ENCODE measurements at places on chromosomes 11 and 22.

DNA sequence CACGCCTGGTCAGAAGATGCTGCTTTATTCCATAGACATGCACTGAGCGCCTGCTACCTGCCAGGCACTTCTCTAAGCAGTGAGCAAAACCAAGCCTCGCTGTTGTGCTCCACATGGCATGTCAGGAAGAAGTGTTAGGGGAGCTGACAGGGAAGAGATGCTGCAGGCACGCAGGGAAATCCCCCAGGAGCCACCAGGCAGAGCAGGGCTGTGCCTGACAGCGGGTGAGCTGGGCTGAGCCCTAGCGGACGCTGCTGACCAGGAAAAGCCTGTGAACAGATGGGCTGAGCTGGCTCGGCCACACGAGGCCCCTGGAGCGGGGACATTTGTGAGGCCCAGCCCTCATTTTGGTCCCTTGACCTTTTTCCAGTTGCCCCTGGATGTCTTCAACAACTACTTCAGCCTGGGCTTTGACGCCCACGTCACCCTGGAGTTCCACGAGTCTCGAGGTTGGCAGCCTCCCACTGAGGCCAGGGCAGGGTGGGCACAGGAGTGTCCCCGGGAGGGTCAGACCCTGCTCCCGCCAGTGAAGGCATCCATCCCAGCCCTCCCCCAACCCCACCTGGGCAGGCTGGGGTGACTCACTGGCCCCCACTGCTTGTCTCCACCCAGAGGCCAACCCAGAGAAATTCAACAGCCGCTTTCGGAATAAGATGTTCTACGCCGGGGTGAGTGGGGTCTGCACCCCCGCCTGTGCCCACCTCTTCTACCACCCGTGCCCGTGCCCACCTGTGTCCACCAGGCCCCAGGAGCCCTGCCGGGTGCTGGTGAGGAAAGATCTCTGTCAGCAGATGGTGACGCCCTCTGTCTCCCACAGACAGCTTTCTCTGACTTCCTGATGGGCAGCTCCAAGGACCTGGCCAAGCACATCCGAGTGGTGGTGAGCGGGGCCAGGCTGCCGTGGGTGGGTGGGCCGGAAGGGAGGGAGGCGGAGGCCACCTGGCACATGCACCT lies 7.4 kb upstream of the MDK start:
- no peak for DNase-seq

- DNase-seq: no peak
Measured at GRCh38 chr11:19670030-19670791, 42.4 kb upstream of the NAV2 start.

DNA sequence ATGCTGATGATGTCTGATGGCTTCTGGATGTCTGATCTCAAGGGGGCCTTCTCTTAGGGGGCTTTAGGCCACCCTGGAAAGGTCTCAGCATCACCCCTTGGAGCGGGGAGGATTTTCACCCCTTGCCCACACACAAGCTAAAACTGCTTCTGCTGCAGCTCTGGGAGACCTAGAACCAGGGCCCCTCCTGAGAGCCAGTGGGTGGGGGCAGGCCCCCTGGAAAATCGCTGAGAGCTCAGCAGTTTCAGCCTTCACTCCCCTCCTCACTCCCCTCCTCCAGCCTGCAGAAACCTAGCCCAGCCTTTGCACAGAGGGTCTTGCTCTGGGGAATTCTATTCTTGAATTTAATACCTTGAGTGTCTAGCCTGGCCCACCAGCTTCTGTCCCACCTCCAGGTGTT lies 17.2 kb downstream of the CD6 start:
- DNase-seq: no peak

- DNase-seq: no peak
Measured at GRCh38 chr11:75334402-75334891, 17.0 kb downstream of the ARRB1 start.

DNA sequence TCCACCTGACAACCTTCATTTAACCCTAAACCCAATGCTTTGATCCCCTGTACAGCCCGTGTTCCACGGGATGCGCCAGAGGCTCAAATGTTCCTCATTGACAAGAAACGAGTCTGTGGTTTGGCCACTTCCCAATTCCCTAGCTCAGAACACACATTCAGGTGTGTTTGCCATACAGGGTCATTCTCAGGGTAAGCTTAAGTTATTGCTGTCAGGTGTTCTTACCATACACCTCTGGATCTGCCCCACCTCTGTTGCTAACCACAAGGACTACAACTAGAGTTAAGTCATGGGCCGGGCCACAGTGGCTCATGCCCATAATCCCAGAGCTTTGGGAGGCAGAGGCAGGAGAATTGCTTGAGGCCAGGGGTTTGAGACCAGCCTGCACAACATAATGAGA lies 45.6 kb upstream of the POLD3 start:
- DNase-seq: no peak

GRCh38 chr11:60111793-60112192 lies 23.3 kb downstream of the MS4A2 start:
- no peak for DNase-seq

DNA sequence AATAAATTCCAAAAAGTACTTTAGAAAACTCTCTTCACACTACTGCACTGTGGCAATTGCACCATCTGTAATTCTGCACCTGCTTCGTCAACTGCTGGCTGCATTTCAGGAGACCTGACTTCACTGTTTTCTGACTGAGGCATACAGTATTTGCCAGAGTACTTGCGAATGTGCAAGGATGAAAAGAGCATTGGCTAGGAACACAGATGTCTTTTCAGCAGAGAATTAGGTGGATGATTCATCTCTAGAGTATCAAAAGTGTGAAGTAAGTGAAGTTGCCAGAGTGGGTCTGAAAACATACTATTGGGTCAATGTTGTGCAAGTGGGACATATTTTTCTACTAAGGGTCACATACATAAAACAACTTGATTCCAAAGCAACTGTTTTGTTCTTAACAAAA lies 427.5 kb upstream of the CCDC90B start:
- no peak for DNase-seq

DNA sequence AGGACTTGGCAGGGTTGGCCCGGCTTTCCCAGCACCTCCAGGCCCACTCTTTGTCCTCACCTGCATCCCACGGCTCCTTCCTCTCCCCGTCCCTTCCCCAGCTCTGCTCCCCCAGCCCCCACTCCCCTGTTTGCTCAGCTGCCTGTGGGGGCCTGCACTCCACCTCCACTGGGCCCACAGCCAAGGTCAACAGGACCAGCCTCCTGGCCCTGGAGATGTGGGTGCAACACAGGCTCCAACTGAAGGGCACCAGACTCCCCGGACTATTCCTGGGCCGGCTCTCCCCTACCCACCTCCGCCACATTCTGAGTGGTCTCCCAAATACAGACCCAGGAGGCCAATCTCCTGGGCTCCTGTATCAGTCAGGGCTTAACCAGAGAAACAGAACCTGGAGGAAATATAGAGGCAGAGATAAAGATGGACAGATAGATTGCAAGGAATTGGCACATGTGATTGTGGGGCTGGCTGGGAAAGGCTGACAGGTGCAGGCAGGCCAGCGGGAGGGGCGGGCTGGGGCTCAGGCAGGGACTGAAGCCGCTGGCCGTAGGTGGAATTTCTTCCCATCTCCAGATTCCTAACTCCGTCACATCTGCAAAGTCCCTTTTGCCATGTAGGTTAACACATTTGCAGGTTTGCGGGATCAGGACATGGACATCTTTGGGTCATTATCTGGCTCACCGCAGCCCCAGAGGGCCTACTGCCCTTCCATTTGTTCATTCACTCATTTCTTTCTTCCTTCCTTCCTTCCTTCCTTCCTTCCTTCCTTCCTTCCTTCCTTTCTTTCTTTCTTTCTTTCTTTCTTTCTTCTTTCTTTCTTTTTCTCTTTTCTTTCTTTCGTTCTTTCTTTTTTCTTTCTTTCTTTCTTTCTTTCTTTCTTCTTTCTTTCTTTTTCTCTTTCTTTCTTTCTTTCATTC lies 45.8 kb upstream of the MYH9 start:
- no peak for DNase-seq

GRCh38 chr11:8262552-8263108 lies 1.0 kb downstream of the LMO1 start:
- no peak for DNase-seq

GRCh38 chr22:28795071-28795693 lies 5.2 kb downstream of the XBP1 start:
- no peak for DNase-seq

DNA sequence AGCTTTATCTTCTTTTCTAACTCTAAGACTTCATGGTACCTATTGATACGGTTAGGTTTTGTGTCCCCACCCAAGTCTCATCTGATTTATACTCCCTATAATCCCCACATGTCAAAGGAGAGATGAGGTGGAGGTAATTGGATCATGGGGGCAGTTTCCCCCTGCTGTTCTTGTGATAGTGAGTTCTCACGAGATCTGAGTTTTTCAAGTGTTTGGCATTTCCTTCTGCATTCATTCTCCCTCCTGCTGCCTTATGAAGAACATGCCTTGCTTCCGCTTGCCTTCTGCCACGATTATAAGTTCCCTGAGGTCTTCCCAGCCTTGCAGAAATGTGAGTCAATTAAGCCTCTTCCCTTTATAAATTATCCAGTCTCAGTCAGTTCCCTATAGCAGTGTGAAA lies 5.1 kb upstream of the FAT3 start:
- no peak for DNase-seq

GRCh38 chr11:117925198-117925925 lies 3.8 kb downstream of the TMPRSS13 start:
- no peak for DNase-seq

GRCh38 chr11:5107285-5107684 lies 30.9 kb downstream of the OR52A5 start:
- no peak for DNase-seq

DNA sequence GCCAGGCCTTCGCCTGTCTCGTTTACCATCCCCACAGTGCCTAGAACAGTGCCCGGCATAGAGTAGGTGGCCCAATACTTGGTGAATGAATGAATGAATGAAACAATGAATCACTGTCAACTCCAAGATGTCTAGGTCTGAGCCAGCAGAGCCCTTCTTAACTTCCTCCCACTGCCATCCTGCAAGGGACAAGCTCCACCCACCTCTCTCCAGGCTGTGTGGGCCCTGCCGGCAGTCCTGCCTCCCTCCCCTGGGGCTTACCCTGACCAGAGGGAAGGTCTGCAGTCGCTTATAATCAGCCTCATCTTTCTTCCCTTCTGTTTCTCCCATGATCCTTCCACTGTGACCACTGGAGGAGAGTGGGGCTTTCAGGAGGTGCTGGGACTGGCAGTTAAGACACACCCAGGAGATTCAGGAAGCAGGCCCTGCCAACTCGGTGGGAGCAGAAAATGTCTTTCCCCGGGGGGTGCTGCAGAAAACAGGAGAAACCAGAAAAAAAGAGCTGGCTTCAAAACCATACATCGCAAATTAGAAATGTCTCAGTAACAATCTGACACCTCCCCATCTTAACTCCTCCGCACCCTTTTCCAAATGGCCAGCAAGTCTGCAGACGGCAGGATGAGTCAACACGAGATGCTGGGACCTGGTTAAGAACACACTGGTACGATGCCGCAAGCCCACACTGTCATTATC lies 11.4 kb downstream of the DNAL4 start:
- no peak for DNase-seq

GRCh38 chr22:49633010-49633324 lies 194.7 kb downstream of the BRD1 start:
- no peak for DNase-seq

DNA sequence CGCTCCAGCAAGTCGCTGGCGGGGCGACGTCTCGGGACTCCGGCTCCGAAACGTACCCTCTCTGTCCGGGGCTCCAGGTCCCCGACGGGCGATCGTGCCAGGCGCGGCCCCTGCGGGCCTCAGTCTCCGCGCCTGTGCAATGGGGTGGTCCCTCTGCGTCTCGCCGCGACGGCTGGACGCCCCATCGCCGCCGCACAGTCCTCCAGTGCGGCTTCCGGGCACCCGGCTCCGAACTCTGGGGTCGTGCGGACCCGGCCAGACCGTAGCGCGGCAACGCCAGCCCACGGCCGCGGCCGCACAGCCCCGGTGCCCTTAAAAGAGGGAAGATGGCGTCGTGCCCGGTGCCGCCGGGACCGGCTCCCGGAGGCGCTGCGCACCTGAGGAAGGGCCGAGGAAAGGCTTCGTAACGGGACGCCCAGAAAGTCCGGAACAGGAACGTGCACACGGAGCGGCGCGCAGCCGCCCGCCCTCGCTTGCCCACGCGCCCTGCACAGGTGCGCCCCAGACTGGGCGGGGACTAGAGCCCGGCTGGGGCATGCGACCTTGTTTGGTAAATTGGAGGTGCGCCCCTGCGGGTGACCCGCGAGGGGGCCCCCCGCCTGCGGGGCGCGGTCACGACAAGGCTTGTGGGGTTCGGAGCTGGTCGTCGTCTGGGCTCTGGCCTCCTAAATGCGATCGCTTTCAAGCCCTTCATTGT lies 525 bp downstream of the BIK start:
- DNase-seq: peak; percentile 14

GRCh38 chr11:67445515-67445914 lies 2.2 kb upstream of the CORO1B start:
- DNase-seq: no peak

GRCh38 chr11:122733318-122733717 lies 77.8 kb downstream of the UBASH3B start:
- DNase-seq: no peak

DNA sequence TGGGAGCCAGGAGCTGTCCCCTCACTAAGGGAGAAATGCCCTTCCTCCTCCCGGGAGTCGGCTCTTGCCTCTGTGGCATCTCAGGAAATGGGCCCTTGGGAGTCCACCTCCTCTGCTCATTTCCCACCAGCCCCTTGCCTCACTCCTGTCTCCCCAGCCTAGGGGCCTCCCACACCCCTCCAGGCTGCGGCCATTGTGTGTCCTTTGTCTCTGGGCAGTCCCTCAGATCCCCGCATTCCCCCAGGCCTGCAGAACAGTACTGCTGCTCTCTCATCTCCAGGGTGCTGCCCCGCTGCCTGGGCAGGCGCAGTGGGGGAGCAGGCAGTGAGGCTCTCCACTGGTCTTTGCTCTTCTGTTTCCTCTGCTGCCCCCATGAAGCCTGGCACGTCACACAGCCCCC lies 25.0 kb downstream of the ADA2 start:
- DNase-seq: no peak

GRCh38 chr11:64970731-64971151 lies 1.2 kb downstream of the MAJIN start:
- DNase-seq: peak; percentile 8

- no peak for DNase-seq
Measured at GRCh38 chr11:118319337-118319707, 14.8 kb downstream of the CD3E start.

DNA sequence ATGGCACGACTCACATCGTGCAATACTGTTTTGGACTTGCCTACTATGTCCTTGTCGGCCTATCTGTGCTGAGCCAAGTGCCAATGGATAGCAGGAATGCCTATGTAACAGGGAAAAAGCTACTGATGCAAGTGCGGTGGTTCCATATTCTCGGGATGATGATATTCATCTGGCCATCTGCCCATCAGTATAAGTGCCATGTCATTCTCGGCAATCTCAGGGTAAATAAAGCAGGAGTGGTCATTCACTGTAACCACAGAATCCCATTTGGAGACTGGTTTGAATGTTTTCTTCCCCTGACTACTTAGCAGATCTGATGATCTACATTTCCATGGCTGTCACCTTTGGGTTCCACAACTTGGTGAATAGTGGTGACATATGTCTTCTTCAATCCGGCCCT lies 20.1 kb downstream of the OOSP3 start:
- no peak for DNase-seq
